Skin of body (tissue), 3 donors: ENCODE measurements at places on chromosomes 16 and 17. TPM values are rescaled to one million over a fixed set of nuclear protein-coding genes. Genes with fewer than 3 reads are reported as not detected.

DNA sequence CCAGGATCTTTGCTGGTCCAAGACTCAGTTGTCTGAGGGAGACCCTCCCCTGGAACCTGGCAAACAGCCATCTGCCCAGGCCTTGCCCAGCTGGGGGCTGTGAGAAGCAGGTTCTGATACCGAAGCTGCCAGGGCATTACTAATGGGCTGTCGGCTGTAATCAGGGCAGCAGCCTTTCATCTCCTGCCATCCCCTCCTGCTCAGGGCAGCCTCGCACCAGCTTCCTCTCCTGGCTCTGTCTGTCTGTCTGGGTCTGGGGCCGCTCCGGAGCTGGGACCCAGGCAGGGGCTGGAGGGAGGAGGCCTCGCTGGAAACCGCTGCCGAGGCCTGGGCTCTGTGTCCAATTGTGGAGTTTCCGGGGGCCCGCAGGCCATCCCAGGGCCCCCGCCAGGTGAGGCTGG is 21.6 kb upstream of the BRD7 start:
- DNase-seq, result no peak

P2RX5 gene
- 1.5 TPM for total RNA-seq

DNA sequence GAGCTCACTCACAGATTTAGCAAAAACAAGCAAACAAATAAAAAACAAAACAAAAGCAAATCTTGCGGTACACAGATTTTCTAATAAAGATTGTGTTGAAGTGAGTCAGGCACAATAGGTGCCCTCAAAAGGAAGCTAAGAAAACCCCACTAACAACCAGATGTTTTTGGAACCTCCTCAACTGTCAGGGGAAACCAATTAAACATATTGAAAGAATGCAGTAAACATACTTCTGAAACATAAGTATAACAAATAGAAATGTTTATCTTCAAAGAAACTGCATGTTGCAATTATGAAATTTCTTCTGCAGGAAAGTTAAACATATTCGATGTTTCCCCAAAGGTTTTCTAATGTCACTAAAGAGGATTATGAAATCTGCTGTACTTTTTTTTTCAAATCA is 110.5 kb upstream of the CORO6 start:
- no peak for DNase-seq

GRCh38 chr16:56974549-56975300 is 13.0 kb downstream of the CETP start:
- DNase-seq, result no peak

DNA sequence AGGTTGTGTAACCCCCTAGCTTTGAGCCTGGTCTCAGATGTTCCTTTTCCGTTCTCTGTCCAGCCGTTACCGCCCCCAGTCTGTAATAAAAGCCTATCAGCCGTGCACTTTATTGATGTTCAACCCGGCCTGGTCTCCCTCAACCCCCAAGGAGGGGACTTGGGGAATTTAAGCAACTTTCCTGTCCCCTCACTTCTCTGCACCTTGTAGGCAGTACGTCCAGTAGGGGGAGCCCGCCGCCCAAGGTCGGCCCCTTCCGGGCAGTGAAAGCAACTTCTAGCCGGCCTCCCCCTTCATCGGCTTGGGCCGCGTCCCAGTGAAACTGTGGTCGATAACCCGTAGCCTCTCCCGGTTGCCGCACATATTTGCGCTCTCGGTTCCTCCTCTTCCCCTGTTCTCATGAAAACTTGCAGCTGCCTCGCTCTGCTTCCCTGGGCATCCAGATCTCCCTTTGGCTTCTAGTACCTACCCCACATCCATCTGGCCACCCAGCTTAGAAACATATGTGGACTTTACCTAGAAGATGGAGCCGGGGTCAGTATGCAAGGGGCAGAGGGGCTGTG is 7.9 kb downstream of the PNPO start:
- DNase-seq, result no peak

DNA sequence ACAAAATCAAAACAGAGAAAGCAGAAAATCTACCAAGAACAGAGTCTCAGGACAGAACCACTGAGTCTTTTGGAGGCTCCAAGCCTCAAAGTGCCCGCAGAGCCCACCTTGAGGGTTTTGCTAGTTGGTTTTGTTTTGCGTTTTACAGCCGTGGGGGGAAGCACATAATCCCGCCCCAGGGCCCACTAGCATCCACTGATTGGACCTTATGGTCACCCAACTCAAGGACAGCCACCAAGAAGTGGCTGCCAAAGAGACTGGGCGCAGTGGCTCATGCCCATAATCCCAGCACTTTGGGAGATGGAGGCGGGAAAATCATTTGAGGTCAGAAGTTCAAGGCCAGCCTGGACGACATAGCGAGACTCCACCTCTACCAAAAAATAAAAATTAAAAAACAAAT is 9.9 kb downstream of the ALOX15B start:
- DNase-seq, result no peak

- no peak for DNase-seq
Measured at GRCh38 chr17:77445760-77446532, 305.2 kb downstream of the SEC14L1 start.

DNA sequence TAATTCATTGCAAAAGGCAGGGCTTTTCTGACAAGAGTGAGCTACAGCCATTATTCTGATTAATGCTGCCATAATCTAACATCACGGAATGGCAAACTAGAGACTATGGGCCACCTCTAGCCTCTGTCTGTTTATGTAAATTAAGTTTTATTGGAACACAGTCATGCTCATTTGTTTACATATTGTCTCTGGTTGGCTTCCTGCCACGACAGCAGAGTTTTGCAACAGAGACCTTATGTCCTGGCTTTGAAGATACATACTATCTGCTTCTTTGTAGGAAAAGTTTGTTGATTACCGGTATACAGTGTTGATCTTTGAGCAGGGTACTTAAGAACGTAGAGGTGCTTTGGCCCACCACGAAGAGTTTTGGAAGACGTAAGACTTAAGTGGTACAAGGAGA is 715.9 kb upstream of the RBFOX1 start:
- DNase-seq, result no peak

- DNase-seq, result no peak
Measured at GRCh38 chr16:1553946-1554825, 20.7 kb downstream of the TMEM204 start.

GOSR2 gene
- total RNA-seq, result 38.1 TPM

- no peak for DNase-seq
Measured at GRCh38 chr17:78541488-78542206, 35.5 kb downstream of the DNAH17 start.

DNA sequence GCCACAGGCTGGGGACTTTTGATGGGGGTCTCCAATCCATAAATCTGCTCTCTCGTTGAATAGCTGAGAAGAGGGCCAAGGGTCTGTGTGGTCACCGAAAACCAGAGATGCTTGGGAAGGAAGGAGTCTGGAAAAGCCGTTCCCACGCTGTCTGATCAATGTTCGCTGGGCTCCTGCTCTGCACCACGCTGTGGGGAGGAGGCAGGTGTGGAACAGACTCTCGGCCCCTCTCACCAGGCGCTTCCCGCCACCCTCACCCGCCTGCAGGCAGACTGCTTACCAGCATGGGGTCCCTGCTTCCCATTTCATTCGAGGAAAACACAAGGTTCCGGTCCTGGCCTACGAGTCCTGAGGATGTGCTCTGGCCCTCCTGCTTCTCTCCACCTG is 702 bp upstream of the ALDH3A1 start:
- no peak for DNase-seq

GNGT2 gene
- total RNA-seq, result not detected

UBE2O gene
- total RNA-seq, result 20.2 TPM

GRCh38 chr17:59292174-59292523 is 39.3 kb upstream of the YPEL2 start:
- DNase-seq, result no peak
